T-helper 22 cell (primary cell): ENCODE measurements at places on chromosomes 5 and 9.

DNA sequence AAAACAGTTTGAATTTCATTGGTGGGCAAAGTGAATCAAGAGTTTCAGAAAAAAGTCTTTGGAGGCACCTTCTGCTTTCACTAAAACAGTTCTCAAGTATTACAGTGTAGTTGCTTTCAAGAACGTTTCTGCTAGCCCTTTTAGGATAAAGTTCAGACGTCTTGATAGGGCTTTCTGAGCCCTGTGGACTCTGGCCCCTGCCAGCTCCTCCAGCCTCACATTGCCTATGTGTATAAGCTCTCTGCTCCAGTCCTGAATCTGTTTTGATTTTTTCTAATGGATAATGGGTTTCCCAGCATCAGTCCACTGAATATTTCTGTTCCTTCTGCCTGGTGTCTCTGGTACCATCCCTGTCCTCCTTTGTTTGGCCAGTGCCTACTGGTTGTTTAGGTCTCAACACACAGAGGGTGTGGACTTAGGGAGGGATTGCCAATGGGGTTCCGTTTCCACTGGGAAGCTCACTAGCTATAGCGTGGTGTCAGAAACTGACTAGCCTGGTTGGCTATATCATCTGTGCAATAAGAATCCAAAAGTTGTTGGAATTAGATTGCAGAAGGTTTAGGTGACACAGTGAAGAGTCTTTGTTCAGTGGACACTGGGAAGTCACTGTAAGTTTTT is 26.4 kb downstream of the ARHGAP26 start:
- no peak for DNase-seq

GRCh38 chr5:10644192-10644591 is 80.3 kb downstream of the ANKRD33B start:
- no peak for DNase-seq

DNA sequence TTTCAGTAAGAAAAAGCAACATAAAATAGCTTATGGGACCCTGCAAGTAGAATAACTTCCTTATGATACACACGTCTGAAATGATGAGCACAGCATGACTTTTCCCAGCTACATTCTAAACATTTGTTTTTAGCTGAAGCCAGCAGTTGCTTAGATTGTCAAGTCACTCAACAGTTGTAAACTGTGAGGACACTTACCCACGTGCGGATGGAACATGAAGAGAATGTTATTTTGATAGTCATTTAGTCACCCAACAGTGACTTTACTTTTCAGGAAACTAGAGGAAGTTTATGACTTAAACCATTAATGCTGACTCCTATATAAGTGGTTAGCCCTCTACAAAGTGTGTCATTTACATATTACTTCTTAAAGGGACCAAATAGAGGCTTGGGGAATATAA is 3.0 kb downstream of the HACD4 start:
- DNase-seq, result no peak

DNA sequence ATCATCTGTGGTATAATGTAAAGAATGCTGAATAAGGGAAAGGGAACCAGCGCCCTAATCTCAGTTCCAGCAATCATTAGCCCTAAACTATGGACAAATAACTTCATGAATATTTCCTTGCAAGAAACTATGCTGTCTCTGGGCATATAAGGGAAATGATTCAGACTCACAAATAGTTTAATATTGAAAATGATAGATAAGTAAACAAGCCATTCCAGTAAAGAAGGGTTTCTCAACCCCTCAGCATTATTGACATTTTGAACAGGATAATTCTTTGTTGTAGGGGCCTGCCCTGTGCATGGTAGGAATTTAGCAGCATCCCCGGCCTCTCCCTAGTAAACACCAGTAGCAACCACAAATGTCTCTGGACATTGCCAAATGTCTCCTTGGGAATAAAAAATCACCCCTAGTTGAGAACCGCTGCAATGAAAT is 23.8 kb downstream of the C5 start:
- no peak for DNase-seq

GRCh38 chr9:37037503-37038301 is 3.6 kb upstream of the PAX5 start:
- no peak for DNase-seq

DNA sequence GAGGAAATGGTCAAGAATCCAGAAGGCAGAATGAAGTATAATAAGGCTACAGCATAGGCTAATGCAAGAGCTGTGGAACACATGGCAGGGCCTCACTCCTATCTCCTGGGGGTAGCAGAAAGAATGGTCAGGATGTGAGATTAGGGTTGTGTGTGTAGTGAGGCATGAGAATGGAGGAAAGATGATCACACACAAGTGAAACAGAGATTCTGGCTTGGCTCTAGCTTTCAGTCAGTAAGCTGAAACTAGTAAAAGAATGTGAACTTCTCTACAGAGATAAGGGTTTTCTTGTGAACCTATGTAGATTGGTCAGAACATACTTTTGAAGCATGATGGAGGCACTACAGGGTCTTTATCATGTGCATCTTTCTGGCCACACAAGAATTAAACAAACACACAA is 298.8 kb downstream of the ASTN2 start:
- DNase-seq, result no peak

GRCh38 chr9:108903420-108904103 is 30.4 kb downstream of the ELP1 start:
- no peak for DNase-seq

- no peak for DNase-seq
Observed at GRCh38 chr9:92463387-92463786, 18.9 kb downstream of the ASPN start.

DNA sequence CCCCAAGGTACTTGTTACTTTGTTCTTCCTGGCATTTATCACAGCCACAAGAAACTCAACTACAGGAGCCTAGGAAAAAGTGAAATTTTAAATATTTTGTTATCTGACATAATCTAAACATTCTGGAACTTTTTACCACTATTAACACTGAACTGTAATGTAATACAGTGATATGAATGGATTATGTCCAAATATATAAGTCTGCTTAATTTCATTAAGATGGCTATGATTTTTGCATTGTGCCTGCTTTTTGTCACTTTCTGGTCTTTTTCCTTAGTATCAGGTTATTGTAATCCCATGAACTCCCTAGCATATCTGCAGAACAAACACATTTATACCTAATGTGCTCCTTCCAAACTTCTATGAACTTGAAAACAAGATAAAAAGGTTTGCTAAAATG is 35.8 kb downstream of the PJA2 start:
- no peak for DNase-seq

DNA sequence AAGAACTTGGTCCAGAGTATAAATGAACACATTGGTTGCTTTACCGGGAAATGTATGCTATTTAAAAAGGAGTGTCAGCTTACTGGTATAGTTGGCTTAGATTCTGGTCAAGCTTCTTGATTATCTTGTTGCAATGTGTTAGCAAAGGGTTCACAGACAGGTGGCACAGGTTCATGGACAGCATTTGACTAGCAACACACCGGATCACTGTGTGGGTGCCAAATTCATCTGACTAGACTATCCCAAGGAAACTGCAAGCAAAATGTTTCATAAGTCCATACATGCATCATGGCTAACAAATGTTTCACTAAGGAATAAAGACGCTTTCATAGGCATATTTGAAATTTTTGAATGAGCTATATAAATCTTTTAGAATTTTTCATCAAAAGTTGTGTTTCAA is 274.1 kb downstream of the PLK2 start:
- DNase-seq, result no peak
